ENCODE measurements at places on chromosomes 12 and 14. TPM values are rescaled to one million over a fixed set of nuclear protein-coding genes. Genes with fewer than 3 reads are reported as not detected.

PLA2G1B gene
- not detected for total RNA-seq

TMEM121 gene
- total RNA-seq: 4.8 TPM

TSHR gene
- total RNA-seq: not detected

TAS2R30 gene
- 3.7 TPM for total RNA-seq

EPYC gene
- not detected for total RNA-seq

CEBPE gene
- not detected for total RNA-seq

SRRM4 gene
- total RNA-seq: not detected

KRT83 gene
- not detected for total RNA-seq

ENDOU gene
- not detected for total RNA-seq

PROX2 gene
- total RNA-seq: not detected
